Stimulated activated CD4-positive, alpha-beta T cell treated with anti-CD3 and anti-CD28 coated beads, Interleukin-2, amount 100 ng/mL, for 48 hours (primary cell): ENCODE measurements at places on chromosomes 13 and 19.

- no peak for DNase-seq
Observed at GRCh38 chr13:98892077-98892476, 85.8 kb downstream of the DOCK9 start.

GRCh38 chr19:15463861-15464371, 428 bp downstream of the RASAL3 start:
- DNase-seq, result peak; percentile 61

DNA sequence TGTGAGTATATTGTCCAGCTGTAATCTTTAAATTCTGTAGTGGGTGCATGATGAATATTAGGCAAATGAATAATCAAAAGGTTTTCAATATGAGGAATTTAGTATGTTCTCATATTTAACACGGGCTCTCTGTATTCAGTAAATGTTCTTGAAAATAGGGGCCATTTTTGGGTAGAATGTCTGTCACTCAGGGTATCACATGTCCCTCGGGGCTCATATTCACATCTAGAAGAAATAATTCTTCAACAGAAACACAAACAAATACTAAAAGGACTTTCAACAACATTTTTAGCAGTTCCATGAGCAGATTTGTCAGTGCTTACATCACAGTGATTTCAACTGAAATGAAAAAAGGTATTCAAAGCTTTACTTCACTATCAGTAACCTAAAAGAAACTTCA, 1388.4 kb upstream of the MIR17HG start:
- DNase-seq, result no peak

DNA sequence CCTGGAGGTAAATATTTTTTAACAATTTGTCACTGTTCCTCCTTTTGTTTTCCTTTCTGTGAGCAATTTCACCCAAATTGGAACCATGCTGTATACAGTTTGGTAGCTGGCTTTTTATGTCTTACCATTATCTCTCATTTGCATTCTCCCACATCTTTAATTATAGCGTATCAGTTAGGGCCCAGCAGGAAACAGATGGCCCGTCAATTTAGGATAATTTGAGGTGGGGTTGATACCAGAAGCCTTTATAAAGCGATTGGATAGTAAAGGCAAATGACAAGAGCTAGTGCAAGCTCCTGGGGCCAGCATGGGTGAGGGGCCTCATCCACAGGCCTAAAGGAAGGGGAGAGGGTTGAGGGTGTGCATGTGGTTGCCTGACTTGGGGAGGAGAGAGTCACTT, 3.8 kb upstream of the IFNL4 start:
- DNase-seq, result no peak

DNA sequence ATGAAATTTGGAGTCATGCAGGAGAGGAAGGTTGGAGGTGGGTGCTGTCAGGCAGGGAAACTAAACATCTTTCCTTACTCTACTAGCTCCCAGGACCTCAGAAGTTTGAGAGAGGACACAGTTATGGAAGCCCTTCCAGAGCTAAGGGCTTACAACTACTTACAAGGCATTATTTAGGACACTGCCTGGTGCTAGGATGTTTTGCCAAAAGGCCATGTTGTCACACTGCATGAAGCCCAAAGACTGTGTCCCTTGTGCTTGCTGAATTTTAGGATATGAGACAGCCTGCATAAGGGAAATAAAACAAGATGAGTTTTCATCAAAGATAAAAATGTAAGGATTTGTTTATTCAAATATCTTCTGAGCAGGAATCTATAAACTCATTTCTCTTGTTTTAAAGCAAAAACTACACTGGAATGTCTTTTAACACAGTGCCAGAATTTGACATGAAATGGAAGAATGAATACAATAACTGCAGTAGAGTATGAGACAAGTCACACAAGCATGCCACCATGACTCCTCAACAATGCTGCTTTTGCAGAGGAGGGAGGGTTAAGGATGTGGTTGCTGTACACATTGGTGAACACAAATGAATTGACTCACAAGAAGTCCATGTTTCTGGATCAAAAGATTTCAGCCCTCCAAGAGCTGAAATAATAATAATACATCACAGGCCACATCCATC, 258.4 kb downstream of the SPRY2 start:
- no peak for DNase-seq

- DNase-seq, result no peak
Observed at GRCh38 chr13:107111248-107111647, 543.3 kb upstream of the ARGLU1 start.
